Psoas muscle (tissue), 8 donors: ENCODE measurements at places on chromosomes 7 and 10. TPM values are rescaled to one million over a fixed set of nuclear protein-coding genes. Genes with fewer than 3 reads are reported as not detected.

GRCh38 chr7:102721-103120, 89.7 kb upstream of the FAM20C start:
- no peaks in the 10 kb centered on the region for H3K36me3 ChIP-seq
- no peak overlapping the region for H3K4me3 ChIP-seq
- H3K4me1 ChIP-seq: no peaks in the 10 kb centered on the region
- H3K27ac ChIP-seq: no peak overlapping the region
- no peak for DNase-seq
- H3K27me3 ChIP-seq: no peaks in the 10 kb centered on the region

The UBE2D1 gene
- total RNA-seq: 41.2 TPM

DNA sequence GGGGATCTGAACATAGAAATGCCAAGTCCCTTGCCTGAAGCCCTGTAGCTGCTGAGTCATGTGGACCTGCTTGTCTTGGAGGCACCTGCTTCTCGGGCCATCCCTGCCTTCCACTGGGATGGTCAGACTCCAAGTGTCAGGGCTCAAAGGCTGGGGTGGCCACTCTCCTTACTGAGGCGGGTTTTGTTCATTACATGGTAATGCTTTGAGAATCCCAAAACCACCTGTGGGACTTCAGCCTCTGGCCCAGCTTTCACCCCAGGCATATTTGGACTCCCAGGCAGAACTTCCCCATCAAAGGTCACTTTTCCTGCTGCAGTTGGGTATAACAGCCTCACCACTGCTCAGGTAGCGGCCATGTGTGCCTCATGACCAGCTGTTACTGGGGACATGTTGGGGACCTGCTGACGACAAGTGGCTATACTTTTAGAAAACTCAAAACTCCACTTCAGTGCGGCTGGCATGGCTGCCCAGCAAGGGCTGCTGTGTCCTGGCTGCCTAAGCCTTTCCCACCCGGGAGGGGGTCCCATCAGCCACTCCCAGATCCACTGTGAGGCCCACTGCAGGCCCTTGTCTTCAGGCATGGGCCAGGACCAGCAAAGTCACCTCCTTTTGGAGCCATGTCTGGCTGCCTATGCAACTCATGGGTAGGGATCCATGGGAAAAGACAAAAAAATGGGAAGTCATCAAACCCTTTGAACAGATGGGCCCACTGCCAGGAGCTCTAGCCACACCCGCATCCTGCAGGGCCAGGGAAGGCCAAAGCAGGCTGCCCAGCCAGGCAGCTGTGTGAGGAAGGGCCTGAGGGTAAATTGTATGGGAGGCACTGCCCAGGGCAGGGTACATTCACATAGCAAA, 96.7 kb downstream of the ARHGAP22 start:
- H3K27me3 ChIP-seq: no peaks in the 10 kb centered on the region
- no peak overlapping the region for H3K4me3 ChIP-seq
- no peak overlapping the region for H3K27ac ChIP-seq
- peak; percentile 45 for DNase-seq

The ZNF488 gene
- total RNA-seq: not detected

GRCh38 chr7:72925546-72926120, 738 bp downstream of the POM121 start:
- H3K36me3 ChIP-seq: peaks cover 17% of the 10 kb centered on the region
- DNase-seq: no peak
- peak overlapping the region; percentile 91 for H3K4me3 ChIP-seq
- peaks cover 9% of the 10 kb centered on the region for H3K4me1 ChIP-seq
- no peaks in the 10 kb centered on the region for H3K27me3 ChIP-seq

DNA sequence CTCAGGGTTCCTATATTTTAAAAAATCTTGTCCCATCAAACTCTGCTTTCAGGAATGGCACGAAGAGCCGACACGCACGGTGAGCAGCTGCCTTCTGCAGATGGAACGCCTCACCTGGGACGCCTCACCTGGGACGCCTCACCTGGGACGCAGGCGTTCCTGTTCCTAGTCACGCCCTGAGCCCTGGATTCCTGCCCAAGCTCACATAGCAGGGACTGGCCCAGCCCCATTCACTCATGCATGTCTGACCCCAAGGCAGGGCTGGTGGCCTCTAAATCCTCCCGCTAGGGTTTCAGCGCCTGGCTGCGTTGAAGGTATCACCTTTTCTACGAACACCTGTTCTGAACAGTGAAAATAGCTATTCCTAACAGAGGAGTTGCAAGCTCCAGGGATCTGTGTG, 49.8 kb downstream of the CARD11 start:
- H3K27ac ChIP-seq: no peak overlapping the region
- H3K36me3 ChIP-seq: no peaks in the 10 kb centered on the region
- no peak for DNase-seq
- H3K4me3 ChIP-seq: no peak overlapping the region

GRCh38 chr7:108384716-108385483, 71.3 kb downstream of the NRCAM start:
- no peaks in the 10 kb centered on the region for H3K4me1 ChIP-seq
- H3K36me3 ChIP-seq: no peaks in the 10 kb centered on the region
- no peak overlapping the region for H3K4me3 ChIP-seq
- no peak overlapping the region for H3K27ac ChIP-seq

The FAM13C gene
- 1.0 TPM for total RNA-seq

The PODXL gene
- 23.2 TPM for total RNA-seq

DNA sequence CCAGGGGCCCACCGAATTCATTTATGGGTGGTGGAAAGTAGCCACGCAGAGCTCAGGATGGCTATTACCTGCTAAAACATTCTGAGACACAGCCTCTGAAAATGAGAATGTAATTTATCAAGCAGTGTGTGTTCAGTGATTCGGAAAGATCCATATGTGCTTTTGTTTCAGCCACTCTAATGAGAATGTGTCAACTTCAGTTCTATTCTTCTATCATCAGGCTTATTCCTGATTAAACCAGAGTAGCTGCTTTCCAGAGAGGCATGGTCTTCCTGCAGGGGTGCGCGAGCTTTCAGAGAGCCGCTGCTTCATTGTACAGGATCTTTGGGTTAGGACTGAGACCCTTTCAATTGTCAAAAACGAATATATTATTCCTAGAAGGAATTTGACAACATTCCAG, 167.6 kb downstream of the OTUD1 start:
- no peak for DNase-seq
- no peak overlapping the region for H3K27ac ChIP-seq
- H3K4me1 ChIP-seq: peaks cover 7% of the 10 kb centered on the region
- no peaks in the 10 kb centered on the region for H3K36me3 ChIP-seq

- DNase-seq: no peak
- H3K27me3 ChIP-seq: no peaks in the 10 kb centered on the region
- no peak overlapping the region for H3K27ac ChIP-seq
Measured at GRCh38 chr10:58967551-58968388, 208.7 kb upstream of the PHYHIPL start.

GRCh38 chr10:88707429-88708155, 1.5 kb downstream of the LIPK start:
- no peaks in the 10 kb centered on the region for H3K4me1 ChIP-seq
- no peaks in the 10 kb centered on the region for H3K36me3 ChIP-seq
- no peak for DNase-seq
- no peaks in the 10 kb centered on the region for H3K27me3 ChIP-seq
- H3K4me3 ChIP-seq: no peak overlapping the region
